Osteoblast (primary cell): ENCODE measurements at places on chromosomes 7 and 10. TPM values are rescaled to one million over a fixed set of nuclear protein-coding genes. Genes with fewer than 3 reads are reported as not detected.
A peak's percentile ranks its signal among the peaks of the same experiment; 100 is the strongest.

Gene CNPY1
- total RNA-seq, result not detected in 2 replicates

GRCh38 chr10:119323085-119324016 is 116.0 kb downstream of the GRK5 start:
- peak; percentile 57 for DNase-seq

DNA sequence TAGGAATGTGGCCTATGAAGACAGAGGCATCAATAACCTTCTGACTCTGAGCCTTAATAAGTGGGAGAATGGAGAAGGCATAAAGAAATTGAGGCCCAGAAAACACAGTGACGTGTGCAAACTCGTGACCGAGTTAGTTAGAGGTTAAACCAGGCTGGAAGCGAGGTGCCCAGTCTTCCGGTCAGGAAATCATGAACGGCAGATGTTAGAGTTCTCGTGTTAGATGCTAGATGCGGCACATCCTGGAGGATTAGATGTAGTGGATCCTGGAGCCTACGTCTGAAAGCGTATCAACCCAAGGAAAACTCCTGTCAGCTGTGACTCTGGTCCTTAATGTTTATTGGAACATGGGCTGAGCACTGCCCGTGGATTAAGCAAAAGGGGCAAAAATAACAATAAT is 275.9 kb downstream of the TCF7L2 start:
- DNase-seq, result no peak

GRCh38 chr7:71604818-71605414 is 473.0 kb downstream of the GALNT17 start:
- DNase-seq, result no peak
